ENCODE measurements at places on chromosomes 11 and 22.
A peak's percentile ranks its signal among the peaks of the same experiment; 100 is the strongest.

DNA sequence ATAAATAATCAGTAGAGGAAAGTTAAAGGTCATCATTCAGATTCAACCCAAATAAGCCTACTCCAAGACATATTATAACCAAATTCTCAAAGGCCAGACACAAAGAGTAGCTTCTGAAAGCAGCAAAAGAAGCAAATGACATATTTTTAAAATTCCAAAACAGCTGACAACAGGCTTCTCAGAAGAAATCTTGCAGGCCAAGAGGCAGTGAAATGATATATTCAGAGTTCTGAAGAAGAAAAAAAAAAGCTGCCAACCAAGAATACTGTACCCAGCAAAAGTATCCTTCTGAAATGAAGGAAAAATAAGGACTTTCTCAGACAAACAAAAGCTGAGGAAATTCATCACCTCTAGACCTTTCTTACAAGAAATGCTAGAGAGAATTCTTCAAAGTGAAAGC, 787.1 kb upstream of the TENM4 start:
- DNase-seq, result no peak

DNA sequence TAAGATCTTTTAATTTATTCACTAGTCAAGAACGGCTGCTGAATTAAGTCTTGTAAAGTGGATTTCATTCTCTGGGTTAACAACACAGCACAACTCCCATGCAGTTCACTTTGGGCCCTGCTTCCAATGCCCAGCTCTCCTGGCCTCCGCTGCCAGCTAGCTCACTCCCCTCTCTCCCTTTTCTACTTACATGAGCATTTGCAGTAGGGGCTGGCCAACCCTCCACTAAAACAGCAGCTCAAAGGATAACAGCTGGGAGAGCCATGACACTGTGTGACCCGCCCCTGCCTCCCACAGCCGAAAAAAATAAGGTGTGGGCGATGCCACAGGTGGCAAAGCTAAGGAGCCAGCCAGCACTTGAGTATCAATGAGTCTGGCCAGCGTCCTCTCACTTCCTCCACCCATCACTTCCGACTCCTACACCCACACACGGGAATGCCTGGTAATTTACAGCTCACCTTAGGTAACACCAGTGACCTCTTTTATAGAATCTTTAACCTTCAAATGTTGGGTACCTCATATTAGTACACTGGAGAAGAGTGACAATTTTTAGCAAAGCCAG, 56.8 kb downstream of the DGCR2 start:
- no peak for DNase-seq

- DNase-seq, result no peak
Observed at GRCh38 chr11:9573775-9574621, 528 bp downstream of the WEE1 start.

DNA sequence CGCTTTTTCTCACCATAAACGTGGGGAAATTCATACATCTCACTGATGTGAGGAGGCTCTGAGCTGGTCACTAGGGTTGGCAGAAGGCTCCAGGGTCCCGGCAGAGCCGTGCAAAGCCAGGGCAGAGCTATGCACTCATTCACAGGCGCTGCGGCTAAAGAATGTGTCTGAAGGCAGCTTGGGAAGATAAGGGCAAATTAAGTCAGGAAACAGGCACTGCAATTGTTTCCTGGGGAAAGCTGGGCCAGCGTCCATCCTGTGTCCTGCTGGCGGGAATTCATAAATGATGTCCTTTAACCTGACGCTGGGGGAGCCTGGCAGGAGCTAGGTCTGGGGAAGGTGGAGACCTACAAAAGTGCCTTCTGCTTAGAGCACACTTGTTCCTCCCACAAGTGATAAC, 27.6 kb downstream of the PKNOX2 start:
- DNase-seq, result no peak

GRCh38 chr22:20324139-20324516, 4.3 kb upstream of the DGCR6L start:
- DNase-seq, result peak; percentile 39

- no peak for DNase-seq
Observed at GRCh38 chr22:43829904-43830851, 18.1 kb upstream of the EFCAB6 start.

- peak; percentile 48 for DNase-seq
Observed at GRCh38 chr11:34356913-34357700, 703 bp downstream of the ABTB2 start.

- DNase-seq, result no peak
Observed at GRCh38 chr11:118628861-118629549, 21.6 kb downstream of the PHLDB1 start.

DNA sequence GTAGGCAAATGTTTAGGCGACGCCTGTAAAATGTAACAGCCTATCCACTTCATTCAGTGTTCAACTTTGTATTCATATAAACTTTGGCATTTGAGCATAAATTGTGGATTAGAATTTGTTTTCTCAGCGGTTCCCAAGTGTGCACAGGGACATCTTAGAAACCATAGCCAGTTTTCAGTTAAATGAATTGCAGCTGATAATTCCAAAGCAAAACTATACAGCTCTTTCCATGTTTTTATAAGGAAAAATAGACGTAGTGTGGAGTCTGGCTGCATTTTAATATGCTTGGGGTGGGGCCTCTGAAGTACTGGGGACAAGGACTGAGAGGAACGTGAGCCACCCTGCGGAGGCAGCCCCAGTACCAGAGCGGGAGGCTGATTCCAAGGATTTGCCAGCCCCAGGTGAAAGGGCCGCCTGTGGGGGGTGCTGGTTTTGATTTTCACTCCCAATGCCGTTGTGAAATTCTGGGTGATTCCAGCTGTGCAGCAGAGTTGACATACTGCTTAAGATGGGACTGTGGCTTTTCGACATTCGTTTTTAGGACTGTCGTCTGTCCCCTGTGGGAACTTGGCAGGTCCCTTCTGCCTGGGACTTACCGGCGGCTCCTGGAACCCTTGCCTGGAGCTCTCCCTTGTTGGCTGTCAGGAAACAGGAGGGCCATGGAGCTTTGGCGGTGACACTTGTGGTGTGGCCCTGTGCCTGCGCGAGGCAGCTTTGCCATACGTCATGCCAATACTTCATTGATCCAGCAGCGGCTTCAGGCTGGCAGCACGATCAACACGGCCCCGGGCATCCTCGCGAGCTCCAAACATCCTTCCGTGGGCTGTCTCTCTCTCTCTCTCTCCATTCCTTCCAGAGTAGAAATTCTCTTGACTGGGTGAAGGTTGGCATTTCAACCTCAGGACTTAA, 370.9 kb downstream of the TBC1D22A start:
- DNase-seq, result no peak

DNA sequence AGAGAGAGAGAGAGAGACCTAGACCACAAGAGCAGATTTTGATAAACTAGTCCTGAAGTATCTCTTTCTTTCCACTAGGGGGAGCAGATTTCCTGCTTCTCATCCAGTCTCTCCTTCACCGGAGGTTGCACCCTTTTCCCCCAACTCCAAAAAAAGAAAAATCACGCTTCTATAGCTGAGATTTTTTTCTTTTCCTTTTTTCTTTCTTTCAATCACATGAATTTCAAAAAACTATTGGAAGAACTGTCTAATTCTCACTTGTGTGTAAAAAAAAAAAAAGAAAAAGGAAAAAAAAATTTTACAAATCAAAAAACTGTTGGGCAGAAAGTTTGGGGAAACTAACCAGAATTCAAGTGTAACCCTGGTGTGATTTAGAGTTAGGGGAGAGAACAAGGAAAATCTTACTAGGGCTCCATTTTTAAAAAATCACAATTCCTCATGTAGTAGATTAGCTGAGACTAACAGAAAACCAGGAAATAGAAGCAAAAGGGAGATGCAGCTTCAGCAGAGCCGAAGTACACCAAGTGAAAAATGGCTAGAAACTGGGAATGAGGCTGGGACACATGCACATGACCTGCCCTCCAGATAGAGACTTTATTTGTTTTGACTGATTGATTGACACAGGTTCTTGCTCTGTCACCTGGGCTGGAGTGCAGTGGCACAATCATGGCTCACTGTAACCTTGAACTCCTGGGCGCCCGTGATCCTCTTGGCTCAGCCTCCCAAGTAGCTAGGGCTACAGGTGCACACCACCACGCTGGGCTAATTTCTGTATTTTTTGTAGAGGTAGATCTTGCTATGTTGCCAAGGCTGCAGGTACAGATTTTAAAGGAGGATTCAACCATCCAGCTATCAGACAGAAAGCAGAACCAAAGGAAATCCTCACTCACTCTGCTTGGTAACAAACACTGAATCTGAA, 27.1 kb downstream of the SDHD start:
- DNase-seq, result peak; percentile 35

GRCh38 chr11:6201481-6201880, 2.5 kb downstream of the OR52W1 start:
- DNase-seq, result no peak

GRCh38 chr11:2717561-2718325, 17.9 kb upstream of the KCNQ1OT1 start:
- no peak for DNase-seq

- DNase-seq, result no peak
Observed at GRCh38 chr11:78355309-78355705, 62.3 kb downstream of the GAB2 start.

DNA sequence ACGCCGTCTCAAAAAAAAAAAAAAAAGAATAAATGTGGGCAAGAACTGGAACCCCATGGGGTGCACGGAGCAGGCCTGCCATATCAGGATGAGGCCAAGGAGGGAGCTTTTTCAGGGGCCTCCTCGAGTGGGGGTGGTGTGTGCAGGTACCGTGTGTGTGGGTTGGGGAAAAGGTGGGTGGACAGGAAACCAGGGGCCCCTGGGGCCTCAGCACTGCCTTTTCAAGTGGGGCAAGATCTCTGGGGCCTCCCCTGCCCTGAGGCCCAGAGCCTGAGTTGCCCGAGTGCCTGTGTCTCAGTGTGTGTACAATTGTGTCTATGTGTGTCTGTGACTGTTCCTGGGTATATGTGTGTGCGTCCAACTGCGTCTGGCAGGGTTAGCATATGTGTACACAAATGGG, 23.8 kb downstream of the TEF start:
- no peak for DNase-seq

DNA sequence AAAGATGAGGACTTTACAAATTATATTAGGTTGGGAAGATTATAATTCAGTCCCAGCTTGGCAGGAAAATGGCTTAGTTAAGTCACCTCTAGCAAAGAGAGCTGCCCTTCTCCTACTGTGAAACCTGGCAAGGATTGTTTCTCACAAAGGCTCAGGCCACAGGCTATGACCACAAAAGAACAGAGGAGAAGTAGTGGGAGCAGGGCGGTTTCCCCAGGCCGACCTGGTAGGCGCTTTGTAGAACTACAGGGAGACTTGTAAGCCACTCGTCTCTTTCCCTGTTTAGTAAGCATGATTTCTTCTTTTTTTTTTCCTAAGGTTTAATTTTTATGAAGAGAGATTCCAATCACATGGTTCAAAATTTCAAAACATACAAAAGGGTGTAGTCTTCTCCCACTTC, 4.6 kb downstream of the SNAP29 start:
- no peak for DNase-seq

DNA sequence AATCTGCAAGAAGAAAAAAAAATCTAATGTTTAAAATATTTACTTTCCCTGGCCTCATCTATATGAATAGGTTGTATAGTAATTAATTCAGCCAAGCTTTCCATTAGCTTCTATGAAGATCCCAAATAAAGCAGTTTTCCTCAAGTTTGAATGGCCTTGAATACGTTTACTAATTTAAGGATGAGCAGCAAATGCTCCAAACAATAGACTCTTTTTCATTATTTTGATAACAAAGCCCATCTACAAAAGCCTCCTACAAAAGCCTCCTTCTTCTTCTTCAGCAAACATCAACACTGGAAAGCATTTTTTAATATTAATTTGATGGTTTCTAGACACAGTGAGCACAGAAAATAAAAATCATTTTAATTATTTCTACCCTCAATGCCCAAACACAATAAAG, 1130.3 kb upstream of the CNTN5 start:
- DNase-seq, result no peak

DNA sequence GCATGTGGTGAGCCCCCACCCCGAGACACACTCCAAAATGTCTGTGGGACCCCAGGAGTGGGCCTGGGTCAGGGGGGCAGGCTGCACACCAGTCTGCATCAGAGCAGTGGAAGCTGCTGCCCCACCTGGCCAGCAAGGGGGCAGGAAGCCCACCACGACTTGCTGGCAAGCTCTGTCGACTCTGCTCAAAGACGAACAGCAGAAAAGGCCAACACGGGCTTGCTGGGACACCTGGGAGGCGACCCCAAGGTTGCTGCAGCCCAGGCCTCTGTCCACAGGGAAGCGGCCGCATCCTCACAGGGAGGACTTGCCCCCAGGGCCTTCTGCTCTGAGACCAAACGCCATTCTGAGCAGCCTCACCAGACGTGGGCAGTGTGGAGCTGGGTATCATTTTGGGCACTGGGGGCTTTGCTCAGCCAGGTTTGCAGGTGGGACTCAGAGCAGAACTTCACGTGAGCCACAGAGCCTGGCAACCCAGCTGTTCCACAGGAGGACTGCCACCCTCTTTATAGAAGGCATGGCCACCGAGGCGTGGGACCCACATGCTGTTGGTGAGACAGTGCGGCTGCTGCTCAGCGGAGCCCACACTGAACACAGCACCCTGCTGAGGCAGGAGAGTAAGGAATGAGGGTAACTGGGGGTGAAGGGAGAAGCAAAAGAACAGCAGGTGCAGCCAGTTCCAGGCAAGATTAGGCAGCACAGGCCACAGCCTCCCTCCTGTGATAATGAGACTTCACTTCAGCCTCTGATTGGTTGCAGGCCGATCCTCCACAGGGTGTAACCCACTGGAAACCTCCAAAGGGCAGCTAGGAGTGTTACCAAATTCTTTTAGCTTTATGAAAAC, 11.0 kb downstream of the IL17REL start:
- DNase-seq, result no peak

DNA sequence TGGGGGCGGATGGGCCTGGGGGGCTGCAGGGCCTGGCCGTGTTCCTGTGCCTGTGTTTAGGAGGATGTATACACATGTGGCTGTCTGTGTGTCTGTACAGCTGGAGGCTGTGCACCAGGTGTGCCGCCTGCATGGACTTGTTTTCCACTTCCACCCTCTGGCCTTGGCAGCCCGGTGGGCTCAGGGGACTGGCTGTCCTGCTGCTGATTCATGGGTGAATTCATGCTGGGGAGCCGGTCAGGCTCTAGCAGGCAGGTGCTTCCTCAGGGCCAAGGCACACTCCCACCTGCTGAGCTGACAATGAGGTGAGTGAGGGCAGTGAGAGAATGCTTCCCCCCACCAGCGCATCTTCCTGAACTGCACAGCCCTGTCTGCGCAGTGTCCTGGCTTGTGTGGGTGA, 88.4 kb downstream of the CCDC81 start:
- no peak for DNase-seq

- DNase-seq, result no peak
Observed at GRCh38 chr11:105734426-105734825, 124.6 kb downstream of the GRIA4 start.

DNA sequence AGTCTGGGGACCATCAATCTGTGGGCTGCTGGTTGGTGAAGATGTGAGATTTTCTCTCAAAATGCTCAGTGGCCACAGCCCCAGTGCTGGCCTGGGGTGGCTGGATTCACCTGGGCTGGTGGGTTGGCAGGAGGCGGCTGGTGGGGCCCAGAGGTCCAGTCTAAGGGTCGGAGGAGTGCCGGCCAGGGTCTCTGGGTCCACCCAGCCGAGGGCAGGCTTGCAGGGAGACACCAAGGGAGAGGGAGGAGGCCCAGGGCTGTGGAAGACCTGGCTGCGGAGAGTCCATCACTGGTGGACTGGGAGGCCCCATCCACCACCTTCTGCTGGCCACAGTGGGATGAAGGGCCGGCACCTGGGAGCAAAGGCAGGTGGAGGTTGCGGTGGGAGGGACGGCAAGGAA, 582 bp upstream of the SHANK3 start:
- no peak for DNase-seq

- no peak for DNase-seq
Observed at GRCh38 chr11:36550385-36551115, 17.3 kb upstream of the RAG1 start.

GRCh38 chr11:40713083-40713482, 746.4 kb downstream of the LRRC4C start:
- no peak for DNase-seq
